ENCODE measurements at places on chromosomes 5 and 9.

DNA sequence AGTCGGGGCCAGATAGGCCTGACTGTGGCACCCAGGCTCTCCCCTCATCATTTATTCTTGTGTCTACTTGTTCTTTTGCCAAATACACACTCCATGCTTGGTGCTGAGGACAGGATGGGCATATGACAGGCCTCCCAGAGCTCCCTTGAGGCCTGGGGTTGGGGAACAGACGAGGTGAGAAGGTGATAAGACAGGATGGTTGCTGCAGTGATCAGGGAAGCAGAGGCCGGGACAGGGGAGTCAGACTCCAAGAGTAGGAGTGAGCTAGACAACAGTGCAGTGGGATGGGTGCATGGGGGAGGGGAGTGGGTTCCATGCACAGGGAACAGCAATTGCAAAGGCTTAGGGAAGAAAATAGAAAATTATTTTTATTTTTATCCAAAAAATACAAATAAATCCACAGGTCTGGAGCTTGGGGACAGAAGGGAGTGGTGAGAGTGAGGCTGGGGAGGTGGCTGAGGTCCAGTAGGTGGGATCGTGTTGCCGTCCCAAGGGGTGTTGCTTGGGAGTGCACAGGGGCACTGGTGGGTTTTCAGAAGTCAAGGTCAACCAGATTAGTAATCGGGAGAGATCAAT is 3.4 kb upstream of the AMBP start:
- no peak for DNase-seq

DNA sequence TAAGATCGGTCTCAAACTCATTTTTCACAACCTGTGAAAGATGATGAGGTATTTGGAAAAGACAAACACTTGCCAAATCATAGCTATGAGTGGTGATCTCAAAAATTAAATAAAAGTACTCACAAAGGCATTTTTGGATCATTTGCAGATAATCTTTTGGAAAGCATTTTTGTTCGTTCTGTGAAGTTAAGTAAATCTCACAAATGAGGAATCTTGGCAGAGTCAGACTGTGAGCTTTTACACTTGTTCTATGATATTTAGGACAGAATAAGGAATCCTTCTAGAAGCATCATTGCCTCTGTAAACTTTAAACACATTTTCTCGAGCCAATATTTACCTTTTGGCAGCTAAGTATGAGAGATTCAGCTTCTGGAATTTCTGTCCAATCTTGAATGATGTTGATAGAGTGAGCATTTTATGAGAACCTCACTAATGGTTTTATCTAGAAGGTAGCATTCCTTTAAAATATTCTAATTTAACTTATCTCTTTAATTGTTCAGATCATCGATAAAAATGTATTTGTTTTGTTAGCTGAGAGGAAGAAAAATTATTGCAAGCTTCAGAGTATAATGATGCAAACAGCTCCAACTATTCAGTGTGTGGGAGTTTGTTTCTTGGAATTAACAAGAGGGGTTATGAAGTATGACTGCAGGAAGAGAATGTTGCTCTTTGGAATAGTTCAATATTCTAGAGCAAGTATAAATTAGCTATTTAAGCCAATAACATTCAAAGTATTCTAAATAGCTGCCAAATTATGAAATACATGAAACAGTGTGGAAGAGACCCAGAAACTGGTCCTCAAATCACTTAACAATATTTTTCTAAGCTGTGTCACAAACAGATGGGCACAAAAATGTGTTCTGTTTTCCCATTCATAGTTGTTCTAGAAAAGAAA is 48.6 kb upstream of the SLCO6A1 start:
- no peak for DNase-seq

GRCh38 chr5:36939969-36940858 is 63.6 kb downstream of the NIPBL start:
- DNase-seq = no peak

- DNase-seq = peak; percentile 26
Measured at GRCh38 chr9:130662099-130662969, 2.1 kb upstream of the PRDM12 start.

GRCh38 chr5:122439645-122440044 is 127.6 kb downstream of the SNCAIP start:
- no peak for DNase-seq

- DNase-seq = no peak
Measured at GRCh38 chr5:105544300-105544699, 1981.7 kb upstream of the NUDT12 start.

DNA sequence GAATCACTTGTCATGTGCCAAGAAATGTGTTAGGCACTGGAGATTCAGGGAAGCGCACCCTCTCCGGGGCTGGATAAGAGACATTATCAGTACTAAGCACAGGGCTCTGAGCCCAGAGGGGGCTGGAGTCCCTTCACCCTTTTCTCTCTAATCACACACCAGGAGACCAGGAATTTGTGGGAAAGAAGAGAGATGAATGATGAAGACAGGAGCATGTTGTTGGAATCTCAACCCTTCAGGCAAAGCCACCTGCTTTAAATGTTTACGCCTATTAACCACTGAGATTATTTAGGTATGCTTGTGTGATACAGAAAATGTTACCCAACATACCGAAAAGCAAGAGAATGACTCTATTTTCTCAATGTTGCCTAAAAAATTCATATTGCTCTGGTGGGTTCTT is 119.8 kb downstream of the ENTREP1 start:
- DNase-seq = no peak

GRCh38 chr9:131273146-131273855 is 3.0 kb downstream of the FAM78A start:
- no peak for DNase-seq

GRCh38 chr9:89606624-89607311 is 2.0 kb downstream of the GADD45G start:
- DNase-seq = no peak

GRCh38 chr9:87529671-87530070 is 32.0 kb downstream of the DAPK1 start:
- DNase-seq = no peak

All from memory B cell (primary cell).